ENCODE measurements at places on chromosomes 7 and 10.

GRCh38 chr10:29756451-29756850, 121.7 kb upstream of the SVIL start:
- DNase-seq, result no peak

GRCh38 chr7:36312064-36312914, 77.4 kb upstream of the ANLN start:
- no peak for DNase-seq

DNA sequence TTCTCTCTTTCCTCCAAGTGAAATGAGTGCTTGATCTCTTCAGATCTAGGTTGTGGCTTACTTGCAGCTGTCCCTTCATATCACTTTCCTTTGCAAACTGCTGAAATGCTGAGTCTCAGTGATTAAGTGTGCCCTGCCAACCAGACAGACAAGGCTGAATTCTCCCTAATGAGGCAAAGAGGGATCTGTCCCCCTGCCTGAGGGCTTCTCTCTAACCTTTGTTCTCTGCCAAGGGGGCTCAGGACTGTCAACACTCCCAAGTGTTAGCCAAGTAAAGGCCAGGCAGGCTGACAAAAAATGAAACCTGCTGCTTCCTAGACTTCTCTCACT, at the start of gene MSS51:
Gene MSS51 (minus strand): TSS at position 24 of the 330 bp plus-strand sequence. CDS start 5,277 bp downstream, outside the sequence.
- DNase-seq, result no peak

DNA sequence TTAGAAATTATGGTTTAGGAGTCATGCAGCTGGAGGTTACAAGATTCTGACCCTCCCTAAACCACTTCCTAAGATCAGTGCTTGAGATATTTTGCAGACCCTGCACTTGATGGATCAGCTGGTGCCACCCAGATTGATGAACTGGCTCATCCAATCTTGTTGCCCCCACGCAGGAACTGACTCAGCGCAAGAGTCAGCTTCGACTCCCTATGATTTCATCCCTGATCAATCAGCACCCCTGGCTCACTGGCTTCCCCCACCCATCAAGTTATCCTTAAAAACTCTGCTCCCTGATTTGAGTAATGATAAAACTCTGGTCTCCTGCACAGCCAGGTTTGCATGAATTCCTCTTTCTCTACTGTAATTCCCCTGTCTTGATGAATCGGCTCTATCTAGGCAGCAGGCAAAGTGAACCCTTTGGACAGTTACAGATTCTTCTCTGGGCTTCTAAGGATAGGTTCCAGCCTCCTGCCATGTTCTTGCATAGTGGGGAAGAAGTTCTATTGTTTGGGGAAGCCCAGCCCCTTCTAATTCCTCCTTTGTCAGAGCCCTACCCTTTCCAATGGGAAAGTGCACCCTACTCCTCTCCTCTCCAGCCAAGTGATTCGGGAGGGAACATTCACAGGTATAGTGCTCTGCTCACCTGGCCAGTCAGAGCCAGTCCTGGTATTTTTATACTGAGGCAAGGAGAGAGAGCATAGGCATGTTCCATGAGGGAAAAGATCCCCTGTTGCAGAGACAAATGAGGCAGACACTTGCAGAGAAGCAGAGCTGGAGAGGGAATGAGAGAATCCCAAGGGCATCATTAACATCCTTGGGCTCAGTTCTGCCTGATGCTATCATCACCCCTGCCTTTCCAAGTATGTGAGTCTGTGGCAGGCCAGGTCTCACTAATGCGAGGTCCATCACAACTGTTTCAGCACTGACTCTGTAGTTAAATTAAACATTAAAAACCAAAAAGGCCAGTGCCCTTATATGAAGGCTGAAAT, 224.4 kb upstream of the GALNT17 start:
- DNase-seq, result no peak

GRCh38 chr10:115390607-115391006, 297.4 kb downstream of the ATRNL1 start:
- no peak for DNase-seq

GRCh38 chr7:90825779-90826178, 229.7 kb downstream of the CDK14 start:
- DNase-seq, result peak; percentile 12

GRCh38 chr10:79473496-79474095, 28.2 kb upstream of the ZCCHC24 start:
- DNase-seq, result no peak

- DNase-seq, result peak; percentile 82
Observed at GRCh38 chr10:78491812-78492211, 458.1 kb downstream of the RPS24 start.

DNA sequence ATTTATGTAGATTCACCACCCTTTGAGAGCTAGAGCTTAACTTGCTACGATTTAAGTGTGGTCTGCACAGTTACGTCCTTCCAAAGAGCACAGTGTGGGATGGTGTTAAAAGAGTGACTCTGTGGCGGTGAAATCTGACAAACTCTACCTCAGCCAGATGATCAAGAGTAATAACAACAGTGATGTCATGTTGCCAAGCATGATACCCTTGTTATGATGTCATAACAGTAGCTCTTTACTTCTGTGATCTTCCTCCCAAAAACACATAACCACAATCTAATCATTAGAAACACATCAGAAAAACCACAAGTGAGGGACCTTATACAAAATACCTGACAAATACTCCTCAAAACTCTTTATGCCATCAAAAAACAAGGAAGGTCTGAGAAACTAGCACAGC, 649.3 kb downstream of the POM121L12 start:
- DNase-seq, result no peak

GRCh38 chr7:1667566-1668395, 2.3 kb upstream of the ELFN1 start:
- DNase-seq, result no peak

DNA sequence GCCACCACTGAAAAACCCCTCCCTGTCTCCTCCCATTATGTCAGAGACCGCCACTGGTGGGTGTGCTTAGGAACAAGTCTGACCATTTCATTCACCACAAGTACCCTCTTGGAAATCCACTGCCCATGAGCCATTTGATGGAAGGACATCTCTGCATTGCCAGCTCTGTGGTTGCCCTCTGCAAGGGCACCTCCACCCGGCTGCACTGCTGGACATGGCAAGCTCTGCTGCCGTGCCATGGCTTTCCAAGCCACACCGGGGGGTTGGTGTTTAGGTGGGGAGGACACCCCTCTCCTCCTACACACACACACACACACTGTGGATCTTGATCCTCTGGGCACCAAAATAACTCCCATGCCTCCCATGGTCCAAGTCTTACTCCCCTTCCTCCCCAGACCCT, 5.2 kb upstream of the PLXNA4 start:
- DNase-seq, result no peak

GRCh38 chr7:30936650-30937245, 25.1 kb downstream of the AQP1 start:
- no peak for DNase-seq

DNA sequence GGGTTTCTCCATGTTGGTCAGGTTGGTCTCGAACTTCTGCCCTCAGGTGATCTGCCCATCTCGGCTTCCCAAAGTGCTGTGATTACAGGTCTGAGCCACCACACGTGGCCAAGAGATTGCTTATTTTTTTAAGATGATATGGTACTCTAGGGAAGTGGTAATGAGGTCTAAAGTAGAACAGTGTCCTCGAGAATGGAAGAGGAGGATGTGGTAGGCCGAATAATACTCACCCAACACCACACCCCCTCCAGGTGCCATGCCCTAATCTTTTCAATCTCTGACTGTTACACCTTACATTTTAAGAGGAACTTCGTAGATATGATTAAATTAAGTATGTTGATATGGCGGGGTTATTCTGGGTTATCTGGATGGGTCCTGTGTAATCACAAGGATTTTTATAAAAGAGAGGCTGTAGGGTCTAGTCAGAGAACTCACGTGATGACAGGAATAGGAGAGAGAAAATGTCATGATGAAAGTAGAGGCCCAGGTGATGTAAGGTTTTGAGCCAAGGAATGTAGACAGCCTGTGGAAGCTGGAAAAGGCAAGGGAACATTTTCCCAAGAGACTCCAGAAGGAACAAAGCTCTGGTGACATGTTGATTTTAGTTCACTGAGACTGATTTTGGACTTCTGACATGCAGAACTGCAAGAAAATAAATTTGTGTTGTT, 29.5 kb downstream of the CDK13 start:
- no peak for DNase-seq
